ENCODE measurements at places on chromosomes 1 and 21.
A peak's percentile ranks its signal among the peaks of the same experiment; 100 is the strongest.

DNA sequence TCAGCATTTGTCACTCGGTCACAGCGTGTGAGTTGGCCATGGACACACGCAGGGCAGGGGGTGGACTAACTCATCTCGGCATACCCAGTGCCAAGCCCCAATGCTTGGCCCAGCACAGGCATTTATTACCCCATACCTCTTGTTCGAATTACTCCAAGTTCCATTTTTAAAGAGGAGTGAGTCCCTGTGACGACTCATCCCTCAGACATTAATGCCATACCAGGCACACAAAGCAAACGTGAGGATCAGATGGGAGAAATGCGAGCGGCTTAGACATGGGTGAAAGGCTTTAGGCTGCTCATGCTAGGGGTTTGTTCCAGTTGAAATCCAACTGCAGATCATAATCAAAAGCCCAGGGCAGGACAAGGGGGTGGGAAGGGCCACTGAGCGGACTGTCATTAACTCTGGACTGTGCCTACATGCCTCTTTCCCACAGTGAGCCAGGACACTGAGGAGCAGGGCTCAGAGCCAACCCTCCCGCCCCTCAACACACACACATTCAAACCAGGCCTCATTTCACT is 118.5 kb upstream of the NGF start:
- no peak for DNase-seq

DNA sequence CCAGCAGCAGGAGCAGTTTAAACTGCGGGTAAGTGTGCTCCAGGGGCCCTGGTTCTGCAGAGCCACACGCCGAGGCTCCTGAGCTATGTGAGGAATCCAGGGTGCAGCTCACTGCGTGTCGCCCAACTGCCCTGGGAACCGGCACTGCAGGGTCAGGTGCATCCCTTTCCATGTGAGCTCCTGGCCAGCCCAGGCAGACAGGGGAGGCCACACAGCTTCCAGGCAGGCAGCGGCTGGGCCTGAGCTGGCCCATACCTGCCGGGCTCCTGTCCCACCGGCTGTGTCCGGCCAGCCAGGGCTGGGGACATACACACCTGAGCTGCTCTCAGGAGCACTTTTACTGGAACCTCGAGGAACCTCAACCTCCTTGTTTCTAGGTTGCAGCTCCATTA is 18.6 kb upstream of the COL18A1 start:
- DNase-seq = no peak

GRCh38 chr1:180211156-180211859 is 18.8 kb upstream of the LHX4 start:
- no peak for DNase-seq

- DNase-seq = no peak
These were observed 16.6 kb downstream of the CRNN start for GRCh38 chr1:152397474-152397873.

GRCh38 chr1:224676551-224676950 is 60.4 kb downstream of the CNIH3 start:
- DNase-seq = no peak

DNA sequence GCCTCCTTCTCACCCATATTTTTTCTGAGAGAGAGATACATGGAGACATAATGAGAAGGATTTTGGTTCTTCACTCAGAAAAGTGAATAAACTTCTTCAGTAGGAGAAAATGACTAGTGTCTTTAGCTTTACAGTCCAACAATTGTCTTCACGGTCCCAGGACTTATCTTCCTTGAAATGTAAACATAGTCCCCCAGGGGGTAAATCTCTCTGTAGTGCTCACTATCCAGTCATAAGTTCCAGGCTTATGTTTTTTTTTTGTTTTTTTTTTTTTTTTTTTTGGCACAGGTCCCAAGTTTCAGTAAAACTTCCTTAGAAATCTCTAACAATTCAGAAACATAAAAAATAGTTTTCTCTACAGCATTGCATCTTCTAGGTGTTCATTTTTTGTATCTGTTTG is 890.2 kb upstream of the B3GALT2 start:
- no peak for DNase-seq

GRCh38 chr1:220380885-220381284 is 108.6 kb upstream of the RAB3GAP2 start:
- no peak for DNase-seq

DNA sequence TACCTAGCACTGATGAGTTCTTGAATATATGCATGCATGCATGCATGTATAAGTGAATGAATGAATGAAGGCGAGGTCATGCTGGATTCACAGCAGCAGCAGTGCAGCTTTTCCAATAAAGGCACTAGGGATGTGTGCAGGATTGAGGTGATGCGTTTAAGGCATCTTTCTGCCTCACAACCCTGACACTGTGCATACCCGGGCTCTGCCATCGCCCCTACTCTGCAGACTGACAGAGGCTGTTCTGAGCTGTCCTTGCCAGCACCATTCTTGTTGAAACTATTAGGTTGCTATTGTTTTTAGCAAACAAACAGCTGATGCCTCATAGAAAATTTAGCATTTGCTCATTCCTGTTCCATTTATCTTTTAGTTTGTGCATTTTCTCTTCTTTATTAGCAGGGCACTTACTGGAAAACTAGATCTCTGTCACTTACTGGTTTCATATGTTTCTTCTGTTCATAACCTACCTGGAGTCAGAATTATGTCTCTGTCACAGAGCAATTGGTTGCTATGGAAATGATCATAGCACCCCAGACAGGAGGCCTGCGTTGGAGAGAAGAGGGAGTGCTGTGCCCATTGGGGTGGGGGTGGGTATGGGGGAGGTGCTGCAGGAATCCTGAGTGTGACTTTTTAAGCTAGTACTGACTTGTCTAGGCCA is 79.0 kb downstream of the CD58 start:
- no peak for DNase-seq

- no peak for DNase-seq
These were observed 4.3 kb upstream of the SHISA4 start for GRCh38 chr1:201884425-201884824.

GRCh38 chr21:36813052-36813451 is 114.1 kb downstream of the SIM2 start:
- DNase-seq = no peak

- DNase-seq = no peak
These were observed 8.8 kb upstream of the TENT5B start for GRCh38 chr1:27021354-27022031.

DNA sequence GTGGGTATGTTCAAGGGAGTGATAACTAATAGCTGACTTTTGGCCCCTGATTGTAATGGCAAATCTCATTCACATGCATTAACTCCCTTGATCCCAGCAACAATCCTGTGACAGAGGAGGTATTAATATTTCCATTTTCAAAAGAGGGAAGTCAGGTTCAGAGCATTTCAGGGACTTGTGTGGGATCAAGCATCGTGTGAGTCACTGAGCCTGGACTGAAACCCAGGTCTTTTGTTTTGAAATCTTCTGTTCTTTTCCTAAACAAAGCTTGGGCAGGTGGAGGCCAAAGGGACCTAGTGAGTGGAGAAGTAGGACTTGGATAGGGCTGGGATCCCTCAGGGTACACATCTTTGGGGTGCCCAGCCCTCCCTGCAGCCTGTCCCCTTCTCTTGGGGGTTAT is 37.9 kb downstream of the ETNK2 start:
- no peak for DNase-seq

- no peak for DNase-seq
These were observed 18.3 kb upstream of the RNU1-4 start for GRCh38 chr1:16721871-16722641.

GRCh38 chr21:29649406-29649814 is 290.4 kb downstream of the GRIK1 start:
- DNase-seq = no peak

GRCh38 chr1:203754455-203754864 is 10.5 kb upstream of the LAX1 start:
- DNase-seq = peak; percentile 63

DNA sequence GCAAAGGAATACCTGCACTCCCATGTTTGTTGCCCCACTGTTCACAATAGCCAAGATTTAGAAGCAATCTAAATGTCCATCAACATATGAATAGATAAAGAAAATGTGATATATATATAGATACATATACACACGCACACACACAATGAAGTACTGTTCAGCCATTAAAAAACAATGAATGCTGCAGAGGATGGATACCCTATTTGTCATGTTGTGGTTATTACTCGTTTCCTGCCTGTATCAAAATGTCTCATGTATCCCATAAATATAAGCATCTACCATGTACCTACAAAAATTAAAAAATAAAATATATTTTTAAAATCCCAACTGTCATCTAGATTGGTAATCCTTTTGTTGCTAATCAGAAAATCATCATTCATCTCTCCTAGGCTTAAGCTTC is 634.8 kb upstream of the ADGRL2 start:
- no peak for DNase-seq

- no peak for DNase-seq
These were observed 182.5 kb downstream of the RHOU start for GRCh38 chr1:228917755-228918154.

GRCh38 chr1:209490013-209490412 is 93.5 kb upstream of the CAMK1G start:
- DNase-seq = no peak

GRCh38 chr1:87594736-87595383 is 266.2 kb downstream of the LMO4 start:
- DNase-seq = no peak

DNA sequence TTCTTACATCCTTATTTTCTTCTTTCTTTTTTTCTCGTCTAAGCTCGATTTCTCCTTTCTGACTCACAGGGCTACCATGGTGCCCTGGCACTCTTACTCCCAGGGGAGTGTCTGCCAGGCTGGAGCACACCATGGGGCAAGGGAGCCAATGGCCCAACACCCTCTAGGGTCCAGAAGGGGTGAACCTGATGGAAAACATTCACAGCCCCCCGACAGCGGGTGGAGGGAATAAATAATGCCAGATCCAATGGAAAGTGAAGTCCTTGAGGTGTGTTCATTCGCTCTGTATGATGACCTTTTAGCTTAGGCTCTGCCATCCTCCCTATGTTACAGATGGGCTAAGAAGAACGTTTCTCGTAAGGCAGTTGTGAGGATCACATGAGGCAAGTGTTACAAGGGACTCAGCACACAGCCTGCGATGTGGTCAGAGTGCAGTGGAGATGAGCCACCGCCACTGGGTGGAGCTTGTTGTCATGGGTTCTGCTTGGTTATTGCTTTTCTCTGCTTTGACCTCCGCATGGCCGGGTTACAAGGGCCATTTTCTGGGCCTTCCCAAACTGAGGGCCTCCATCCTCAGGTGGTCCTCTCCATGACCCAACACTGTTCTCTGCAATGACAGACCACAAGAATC is 3.5 kb upstream of the FCMR start:
- peak; percentile 74 for DNase-seq

GRCh38 chr21:41228006-41228370 is 60.0 kb downstream of the BACE2 start:
- no peak for DNase-seq

GRCh38 chr1:33257772-33258712 is 1.8 kb downstream of the ZNF362 start:
- DNase-seq = no peak

GRCh38 chr1:68228851-68229250 is 3.5 kb downstream of the WLS start:
- DNase-seq = no peak

- DNase-seq = no peak
These were observed 68.0 kb downstream of the MEGF6 start for GRCh38 chr1:3543076-3544039.

GRCh38 chr1:193103759-193104501 is 1.3 kb downstream of the GLRX2 start:
- DNase-seq = no peak

GRCh38 chr1:239363930-239364329 is 22.4 kb upstream of the CHRM3 start:
- no peak for DNase-seq

DNA sequence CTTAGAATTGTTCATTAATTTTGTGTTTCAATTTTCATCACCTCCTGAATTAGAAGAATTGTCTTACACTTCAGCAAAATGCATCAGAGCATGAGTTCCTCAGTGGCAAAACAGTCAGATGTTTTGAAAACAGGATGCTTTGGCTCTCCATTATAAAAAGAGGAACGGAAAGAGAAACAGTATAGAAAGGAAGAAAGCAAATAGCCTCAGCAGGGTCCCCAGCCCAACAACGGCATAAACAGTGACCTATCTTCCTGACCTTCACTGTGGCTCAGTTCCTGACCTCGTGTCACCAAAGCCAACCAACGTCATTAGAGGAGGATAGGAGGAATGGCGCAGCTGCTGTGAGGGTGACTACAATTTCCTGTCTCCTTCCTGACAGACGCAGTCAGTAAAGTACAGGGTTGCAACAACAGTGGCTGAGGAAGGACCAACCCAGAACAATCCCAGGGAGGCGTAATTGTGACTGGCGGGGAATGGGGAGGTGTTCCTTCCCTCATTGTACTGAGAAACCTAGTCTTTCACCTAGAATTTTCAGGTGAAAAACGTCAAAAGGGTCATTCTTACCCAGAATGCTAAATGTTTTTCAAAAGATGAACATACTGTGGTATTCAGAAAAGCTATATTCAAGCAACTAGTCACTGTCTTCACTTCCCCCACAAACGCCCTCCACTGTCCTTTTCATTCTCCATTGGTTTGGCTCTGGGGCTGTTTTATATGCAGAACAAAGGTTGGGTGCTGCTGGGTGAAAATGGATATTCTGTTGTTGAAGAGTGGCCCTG is 197.9 kb upstream of the SGIP1 start:
- DNase-seq = peak; percentile 74

- no peak for DNase-seq
These were observed 30.6 kb downstream of the LDLRAD2 start for GRCh38 chr1:21842606-21843162.

DNA sequence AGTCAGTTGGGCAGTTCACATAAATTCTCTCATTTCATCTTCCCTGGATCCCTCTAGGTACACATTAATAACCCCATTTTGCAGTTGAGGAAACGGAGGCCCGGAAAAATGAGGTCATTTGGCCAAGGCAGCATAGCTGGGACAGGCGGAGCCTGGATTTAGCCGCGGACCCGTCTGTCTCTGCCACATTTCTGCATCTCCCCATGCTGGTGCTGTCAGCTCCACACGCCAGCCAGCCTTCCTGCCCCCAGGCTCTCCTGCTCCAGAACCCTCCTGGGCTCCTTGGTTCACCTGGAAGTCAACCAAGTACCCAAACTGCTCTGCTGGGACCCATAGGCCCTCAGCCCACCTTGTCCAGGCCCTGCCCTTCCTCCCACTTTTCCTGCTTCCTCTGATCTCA is 7.6 kb downstream of the FOXO6 start:
- DNase-seq = no peak

GRCh38 chr1:183719289-183719688 is 66.2 kb upstream of the APOBEC4 start:
- no peak for DNase-seq

- peak; percentile 46 for DNase-seq
These were observed 510 bp upstream of the IL10RB start for GRCh38 chr21:33265664-33266049.

Measured in CD4-positive, alpha-beta T cell treated with Interleukin-17A for 4 hours (primary cell).